NCI-H526 treated with DMSO at 0.1 percent for 48 hours (cell line): ENCODE measurements at places on chromosomes 7 and 10.

- no peak for DNase-seq
Measured at GRCh38 chr7:2869981-2870380, 25.9 kb upstream of the GNA12 start.

GRCh38 chr10:42149027-42149700 lies 489.2 kb downstream of the ZNF33B start:
- no peak for DNase-seq

- no peak for DNase-seq
Measured at GRCh38 chr10:74033702-74034101, 35.8 kb downstream of the VCL start.

- DNase-seq, result no peak
Measured at GRCh38 chr10:53260213-53260612, 487.6 kb upstream of the MBL2 start.

DNA sequence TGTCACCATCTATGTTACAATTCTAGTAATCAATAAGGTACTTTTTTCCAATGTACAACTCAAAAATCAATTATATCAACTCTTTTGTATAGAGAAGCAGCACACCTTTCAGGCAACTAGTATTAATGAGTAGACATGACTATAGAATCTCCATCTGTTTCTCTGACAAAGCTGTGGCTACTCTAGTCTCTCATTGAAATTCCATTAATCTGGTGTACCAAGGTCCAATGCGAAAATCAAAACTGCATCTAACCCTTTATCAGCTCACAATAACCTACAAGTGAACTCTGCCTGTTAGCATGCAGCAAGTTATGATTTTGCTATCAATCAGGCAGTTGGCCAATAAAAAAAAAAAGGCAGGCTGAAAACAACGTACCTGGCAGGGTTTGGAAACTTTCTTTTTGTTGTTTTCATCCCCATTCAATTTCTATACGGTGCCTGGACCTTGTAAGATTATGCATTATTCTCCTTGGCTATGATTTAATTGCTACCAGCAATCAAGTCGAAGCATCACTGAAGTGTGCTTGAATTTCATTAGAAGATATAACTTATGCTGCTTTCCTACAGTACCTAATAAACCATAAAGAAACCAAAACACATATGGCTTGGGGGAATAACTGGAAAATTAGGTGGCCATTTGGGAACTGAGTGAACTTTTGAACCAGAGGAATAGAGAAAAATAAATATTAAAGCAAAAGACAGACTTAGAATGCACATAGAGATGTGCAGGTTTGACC lies 23.2 kb downstream of the SKAP2 start:
- no peak for DNase-seq

DNA sequence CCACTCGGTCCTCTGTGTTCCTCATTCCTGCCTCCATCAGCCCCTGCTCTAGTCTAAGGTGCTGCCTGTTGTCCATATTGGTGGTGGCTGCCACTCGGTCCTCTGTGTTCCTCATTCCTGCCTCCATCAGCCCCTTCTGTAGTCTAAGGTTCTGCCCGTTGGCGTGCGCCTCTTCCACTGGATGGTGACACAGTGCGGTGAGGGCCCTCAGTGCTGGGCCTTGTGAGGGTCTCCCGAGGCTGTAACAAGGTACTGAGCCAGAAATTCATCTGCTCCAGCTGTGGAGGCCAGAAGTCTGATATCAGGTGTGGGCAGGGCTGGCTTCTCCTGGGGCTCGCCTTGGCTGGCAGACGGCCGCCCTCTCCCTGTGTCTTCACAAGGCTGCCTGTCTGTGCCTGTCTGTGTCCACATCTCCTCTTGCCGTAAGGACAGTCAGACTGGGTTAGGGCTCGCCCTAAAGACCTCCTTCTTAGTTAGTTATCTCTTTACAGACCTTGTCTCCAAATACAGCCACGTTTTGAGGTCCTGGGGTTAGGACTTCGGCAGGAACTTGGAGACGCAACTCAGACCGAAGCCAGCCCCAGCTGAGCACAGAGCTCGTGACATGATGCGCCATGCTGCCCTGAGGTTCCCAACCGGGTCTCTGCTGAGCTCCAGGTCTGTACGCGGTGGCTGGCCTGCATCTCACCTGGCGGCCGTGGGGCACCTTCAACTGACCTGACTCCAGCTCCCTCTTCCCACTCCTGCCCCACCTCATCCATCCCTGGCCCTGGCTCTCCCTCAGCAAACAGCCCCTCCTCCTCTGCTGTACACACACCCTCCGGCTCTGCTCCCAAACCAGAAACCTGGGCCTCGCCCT lies 181.4 kb upstream of the SHH start:
- no peak for DNase-seq

DNA sequence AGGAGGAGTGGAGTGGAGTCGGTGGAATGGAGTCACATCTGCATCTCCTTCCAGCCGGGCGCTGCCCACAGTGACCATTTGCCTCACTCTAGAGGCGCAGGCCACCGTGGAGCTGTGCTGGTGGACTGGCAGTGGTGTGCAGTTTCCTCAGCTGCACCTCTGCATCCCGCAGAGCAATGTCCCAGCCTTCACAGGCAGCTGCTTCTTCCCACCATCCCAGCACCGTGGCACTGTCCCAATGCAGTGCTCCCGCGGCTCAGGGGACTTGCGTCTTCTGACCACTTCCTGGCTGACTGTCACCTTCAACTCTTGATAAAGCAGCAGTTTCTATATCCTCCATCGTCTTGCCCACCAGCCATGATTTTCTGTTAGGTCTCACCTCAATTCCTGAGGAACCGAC lies 90.3 kb upstream of the SFMBT2 start:
- no peak for DNase-seq

- no peak for DNase-seq
Measured at GRCh38 chr7:57775396-57776088, 325.6 kb downstream of the ZNF716 start.

DNA sequence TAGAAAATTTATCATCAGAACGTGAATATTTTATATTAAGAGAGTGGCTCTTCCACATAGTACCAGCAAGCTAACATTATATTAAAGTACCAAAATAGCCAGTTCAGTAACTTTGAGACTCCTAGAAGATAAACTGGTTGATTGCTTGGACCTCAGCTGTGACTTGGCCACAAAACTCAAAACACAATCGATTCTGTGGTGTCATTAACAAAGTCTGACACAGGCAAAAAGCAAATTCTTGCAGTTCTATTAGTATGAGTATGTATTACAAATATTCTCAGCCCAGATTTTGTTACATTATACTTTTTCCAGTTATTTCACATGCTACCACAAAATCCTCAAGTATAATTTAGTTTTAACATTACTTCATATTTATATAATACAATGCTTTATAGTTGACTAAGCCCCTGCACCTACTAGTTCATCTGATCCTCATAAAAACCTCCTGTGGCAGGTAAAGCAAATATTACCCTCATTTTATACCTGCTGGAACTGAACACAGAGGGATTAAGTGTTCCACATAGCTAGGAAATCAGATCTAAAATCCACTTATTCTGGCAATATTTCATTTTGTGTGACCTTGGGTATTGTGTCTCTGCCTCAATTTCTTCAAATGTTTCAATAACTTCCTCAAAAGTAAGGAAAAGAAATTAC lies 279.9 kb upstream of the MKLN1 start:
- DNase-seq, result no peak

DNA sequence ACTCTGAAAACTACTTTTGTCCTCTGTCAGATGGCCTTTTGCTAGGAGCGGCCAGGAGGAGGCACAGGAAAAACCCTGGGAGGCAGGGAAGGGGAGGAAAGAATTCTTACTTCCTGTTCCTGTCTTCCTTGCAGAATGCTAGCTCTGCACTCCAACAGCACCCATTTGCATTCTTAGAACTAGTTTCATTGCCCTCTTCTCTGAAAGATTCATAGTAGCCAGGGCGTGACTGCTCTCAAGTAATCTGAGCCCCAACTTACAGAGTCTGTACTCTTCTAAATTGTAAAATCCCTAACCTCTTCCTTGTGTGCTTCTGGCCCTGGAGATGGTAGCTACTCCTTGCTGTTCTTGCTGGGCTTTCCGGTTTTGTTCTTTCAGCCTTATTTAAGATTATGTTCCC lies 75.3 kb upstream of the STEAP1 start:
- DNase-seq, result no peak

DNA sequence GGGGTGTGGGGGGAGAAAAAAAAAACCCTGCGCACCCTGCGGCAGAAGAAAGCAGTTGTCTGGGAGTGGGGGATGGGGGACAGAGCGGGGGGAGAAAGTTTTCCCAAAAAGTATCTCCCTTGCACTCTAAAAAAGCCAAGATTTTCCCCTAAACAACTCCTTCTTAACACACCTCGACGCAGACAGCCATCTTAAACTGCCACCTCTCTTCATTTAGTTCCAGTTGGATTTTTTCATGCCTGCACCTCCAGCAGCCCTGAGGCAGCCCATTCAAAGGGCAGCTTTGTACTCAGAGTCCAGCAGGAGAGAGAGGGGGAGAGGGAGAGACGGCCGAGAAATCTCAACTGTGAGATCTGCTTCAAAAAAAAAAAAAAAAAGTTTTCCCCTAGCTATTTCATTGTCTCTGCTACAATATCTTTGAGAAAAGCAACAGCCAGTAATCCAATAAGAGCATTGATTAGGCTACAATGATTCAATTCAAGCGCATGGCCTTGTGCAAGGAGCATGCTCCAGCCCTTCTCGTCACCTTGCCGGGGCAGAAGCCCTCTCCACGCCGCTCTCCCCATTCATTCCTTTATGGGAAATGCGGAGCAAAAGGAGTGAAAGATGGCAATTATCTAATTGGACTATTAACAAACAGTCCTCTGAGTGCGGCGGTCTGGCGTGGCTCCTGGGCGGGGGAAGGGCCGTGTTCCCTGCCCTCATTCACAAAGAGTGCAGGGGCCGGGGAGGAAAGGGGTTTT lies 939 bp upstream of the VAX1 start:
- peak; percentile 31 for DNase-seq

DNA sequence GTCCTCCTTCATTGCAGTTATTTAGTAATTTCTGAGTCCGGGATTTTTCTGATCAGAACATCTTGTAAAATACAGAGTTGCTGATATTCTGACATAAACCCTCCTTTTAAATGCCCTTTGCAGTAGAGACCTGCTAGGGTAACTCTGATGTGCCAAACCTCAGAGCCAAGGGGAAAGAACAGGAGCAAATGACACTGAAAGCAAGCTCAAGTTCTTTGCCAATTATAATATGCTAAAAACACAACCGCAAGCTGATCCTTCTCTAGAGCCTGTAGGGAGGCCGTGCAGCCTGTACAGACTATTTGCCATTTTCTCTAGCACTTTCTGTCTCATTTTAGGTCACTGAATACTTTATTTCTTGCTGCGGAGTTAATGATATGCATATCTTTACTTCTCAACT lies 240.4 kb downstream of the CAMK1D start:
- peak; percentile 8 for DNase-seq

- no peak for DNase-seq
Measured at GRCh38 chr10:113647812-113648211, 16.0 kb downstream of the NRAP start.

- no peak for DNase-seq
Measured at GRCh38 chr7:7870555-7870954, 98.0 kb upstream of the GLCCI1 start.

DNA sequence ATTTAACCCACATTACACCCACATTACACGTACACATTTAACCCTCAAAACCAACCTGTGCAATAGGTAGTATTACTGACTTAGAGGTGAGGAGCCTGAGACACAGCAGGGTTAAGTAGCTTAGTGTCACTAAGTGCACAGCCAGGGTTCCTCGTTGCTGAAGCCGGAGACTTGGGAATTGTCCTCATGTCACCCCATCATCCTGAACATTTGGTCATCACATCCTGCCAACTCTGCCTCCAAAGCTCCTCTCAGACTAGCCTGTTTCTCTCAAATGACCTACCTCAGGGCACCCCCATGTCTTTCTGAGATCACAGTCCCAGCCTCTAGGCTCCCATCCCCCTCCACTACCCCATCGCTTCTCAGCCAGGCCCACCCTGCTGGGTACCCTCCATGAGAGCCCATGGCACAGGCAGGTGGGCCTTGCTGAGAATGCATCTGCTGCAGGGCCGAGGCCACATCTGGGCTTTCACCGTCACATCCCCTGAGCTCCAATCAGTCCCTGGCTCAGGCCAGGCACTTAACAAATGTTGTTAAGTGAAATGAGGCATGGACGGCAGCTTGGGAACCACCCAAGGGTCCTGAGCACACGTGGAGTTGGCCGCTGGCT lies 21.1 kb upstream of the PCBD1 start:
- DNase-seq, result no peak

GRCh38 chr10:115084277-115084850 lies 8.8 kb upstream of the ATRNL1 start:
- no peak for DNase-seq

DNA sequence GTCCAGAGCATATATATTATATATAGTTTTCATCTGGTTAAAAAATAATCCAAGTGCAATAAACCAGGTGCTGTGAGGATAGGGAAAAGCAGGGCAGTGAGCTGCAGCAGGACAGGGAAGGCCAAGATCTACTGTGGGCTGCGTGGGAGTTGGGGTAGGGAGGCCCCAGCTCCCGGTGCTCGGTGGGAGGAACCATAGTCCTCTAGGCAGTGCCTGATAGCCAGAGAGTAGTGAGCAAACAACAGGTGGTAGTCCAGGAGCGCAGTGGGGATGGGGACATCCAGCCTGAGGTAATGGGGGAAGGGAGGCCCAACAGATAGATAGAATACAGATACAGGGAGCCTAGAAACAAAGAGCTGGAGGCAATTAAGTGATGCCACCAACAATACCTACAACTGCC lies 4.1 kb upstream of the BMPR1A start:
- DNase-seq, result no peak

DNA sequence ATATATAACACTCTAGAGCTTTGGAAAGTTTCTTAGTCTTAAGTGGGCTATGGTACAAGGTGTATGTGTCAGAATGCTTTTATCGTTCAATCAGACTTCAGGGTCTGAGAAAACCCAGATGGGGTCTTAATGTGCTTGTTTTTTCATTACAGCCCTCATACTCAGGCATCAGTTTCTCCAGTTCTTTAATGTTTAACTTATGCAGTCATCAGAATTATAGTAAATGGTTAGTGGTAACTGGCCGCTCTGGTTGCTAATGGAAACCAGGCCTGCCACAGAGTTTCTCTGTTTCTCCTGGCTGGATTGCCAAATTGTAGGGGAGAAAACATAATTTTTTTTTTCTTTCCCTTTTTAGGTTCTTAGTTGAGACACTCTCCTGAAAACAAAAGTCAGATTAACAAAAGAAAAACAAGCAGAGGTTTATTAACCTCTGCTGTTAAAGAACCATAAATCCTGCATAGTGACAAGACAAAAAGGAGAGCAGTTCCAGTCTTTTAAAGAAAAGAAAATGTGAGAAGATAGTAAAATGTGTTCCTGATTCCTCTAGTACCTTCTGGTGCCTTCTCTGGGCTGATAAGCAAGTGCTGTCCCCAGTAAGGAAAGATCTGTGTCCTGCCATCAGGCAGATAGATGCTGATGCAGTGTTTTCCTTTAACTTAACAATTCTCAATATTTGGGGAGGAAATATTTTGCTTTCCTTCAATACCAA lies 21.5 kb upstream of the GHITM start:
- DNase-seq, result no peak

DNA sequence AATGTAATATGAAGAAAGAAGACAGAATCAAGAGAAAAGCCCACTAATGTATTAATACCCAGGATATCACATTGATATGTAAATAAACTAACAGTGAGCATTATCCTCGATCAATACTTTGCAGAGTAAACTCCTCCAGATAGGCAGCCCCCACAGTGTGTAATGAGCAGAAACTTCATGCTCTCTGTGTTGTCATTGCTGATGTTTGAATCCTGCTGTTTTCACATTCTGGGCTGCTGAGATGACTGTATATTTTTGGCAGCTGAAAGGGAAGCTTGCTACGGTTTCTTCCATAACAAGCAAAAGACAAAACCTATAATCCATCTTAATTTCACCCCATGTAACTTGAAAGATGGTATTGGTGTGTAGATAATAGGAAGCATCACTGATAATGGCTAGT lies 15.3 kb upstream of the THSD7A start:
- no peak for DNase-seq

- no peak for DNase-seq
Measured at GRCh38 chr10:114541081-114541796, 116.8 kb downstream of the ABLIM1 start.
